Right renal cortex interstitium (tissue), 3 donors: ENCODE measurements at places on chromosomes 2 and 18.
A peak's percentile ranks its signal among the peaks of the same experiment; 100 is the strongest.

- no peak for DNase-seq
Measured at GRCh38 chr2:138034536-138034935, 70.3 kb downstream of the HNMT start.

GRCh38 chr2:134706587-134707329 lies 12.0 kb downstream of the TMEM163 start:
- DNase-seq: no peak

DNA sequence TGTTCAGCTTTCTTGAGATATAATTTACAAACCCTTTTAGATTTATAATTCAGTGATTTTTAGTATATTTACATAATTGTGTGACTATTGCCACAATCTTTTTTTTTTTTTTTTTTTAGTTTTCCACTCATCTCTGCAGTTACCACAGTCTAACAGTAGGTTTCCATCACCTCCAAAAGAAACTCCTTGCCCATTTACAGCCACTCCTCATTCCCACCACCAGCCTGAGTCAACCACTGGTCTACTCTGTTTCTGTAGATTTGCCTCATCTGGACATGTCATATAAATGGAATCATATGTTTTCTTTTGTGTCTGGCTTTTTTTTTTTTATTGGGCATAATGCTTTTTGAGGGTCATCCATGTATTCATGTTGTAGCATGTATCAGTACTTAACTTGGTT lies 16.1 kb downstream of the MTX2 start:
- no peak for DNase-seq

DNA sequence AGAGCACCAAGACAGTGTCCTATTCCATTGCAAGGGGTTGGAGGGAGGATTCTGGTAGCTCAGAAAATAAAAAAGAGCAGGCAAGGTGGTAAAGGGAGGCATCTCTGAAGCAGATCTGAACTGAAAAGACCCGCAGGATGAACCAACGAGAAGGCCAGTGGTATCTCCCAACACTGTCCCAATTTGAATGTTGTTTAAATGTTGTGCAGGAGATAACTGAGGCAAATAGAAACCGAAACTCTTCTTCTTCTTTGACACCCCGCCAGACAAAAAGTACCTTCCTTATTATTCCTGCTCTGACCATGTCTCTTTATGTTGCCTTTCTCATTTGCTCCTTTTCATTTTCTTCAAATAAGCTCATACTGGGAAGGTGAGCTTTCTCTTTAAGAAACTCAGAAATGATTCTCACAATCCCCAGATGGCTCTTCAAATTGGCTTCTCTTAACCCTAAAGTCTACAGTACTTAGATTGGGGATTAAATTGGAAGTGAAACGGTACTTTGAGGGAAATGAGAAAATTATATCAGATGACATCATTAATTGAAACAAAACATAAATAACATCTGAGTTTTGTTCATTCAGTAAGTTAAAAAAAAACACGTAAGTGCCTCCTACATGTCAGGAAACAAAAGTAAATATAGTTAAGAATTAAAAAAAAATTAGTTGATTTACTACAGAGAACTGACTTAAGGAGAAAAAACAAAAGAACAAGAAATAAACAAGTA lies 143.6 kb downstream of the WDPCP start:
- no peak for DNase-seq

- no peak for DNase-seq
Measured at GRCh38 chr2:121567957-121568409, 37.3 kb downstream of the RNU4ATAC start.

DNA sequence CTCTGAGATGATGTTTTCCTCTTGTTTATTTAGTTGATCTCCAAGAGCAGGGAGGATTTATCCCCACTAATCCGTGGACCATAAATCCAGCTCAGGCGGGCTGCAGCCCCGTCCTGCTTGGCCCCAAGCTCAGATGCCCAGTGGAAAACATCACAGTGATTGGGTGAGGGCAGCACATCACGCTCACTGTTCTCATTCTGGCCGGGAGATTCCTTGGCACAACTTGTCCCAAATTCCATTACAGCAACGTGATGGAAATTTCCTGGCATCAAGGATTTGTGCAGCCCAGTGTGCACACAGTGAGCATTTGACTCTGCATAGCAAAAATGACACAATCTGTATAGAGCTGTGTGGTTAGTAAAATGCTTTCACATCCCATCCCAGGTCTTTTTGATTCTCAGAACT lies 96.8 kb downstream of the VAPA start:
- no peak for DNase-seq

GRCh38 chr2:56812432-56812831 lies 628.6 kb downstream of the CCDC85A start:
- no peak for DNase-seq

DNA sequence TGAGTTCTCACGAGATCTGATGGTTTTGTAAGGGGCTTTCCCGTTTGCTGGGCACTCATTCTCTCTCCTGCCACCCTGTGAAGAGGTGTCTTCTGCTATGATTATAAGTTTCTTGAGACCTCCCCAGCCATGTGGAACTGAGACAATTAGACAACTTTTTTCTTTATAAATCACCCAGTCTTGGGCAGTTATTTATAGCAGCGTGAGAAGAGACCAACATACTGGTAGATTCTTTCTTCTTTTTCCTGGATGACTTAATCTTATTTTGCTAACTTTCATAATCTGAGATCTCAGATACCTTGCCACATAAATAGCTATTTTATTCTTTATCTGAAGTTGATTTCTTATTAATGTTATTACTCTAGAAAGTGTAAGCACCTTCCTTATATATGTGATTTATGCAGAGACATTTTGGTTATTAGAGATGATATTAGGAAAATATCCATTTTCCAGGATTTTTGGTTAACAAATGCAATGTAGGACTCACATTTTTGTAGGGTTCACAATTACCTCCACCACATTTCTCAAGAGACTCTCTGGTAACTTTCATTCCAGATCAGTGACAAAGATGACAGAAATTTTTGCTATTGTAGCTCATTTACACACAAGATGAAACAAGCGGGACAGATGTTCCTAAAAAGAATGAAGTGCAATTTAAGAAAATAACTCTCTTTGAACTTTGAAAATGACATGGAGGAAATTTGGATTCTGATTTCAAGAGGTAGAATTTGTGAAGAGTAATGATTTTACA lies 97.9 kb upstream of the RND3 start:
- DNase-seq: no peak

DNA sequence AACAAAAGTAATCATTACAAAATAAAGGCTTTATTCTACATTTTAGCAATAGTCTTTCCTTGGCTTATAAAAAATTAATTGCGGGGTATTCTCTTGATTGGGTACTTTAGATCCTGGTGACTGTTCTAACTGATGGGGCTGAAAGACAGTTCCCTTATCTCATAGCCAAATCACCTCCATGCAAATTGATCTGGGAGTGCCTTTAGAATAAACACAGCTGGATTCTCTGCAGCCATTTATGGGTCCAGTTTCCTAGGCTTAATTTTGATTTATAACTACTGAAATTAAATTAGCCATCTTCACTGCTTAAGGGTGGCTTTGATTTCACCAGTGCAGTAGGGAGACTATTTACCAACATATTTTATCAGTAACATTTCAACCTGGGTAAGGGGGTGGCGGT lies 337.1 kb downstream of the NRXN1 start:
- no peak for DNase-seq

DNA sequence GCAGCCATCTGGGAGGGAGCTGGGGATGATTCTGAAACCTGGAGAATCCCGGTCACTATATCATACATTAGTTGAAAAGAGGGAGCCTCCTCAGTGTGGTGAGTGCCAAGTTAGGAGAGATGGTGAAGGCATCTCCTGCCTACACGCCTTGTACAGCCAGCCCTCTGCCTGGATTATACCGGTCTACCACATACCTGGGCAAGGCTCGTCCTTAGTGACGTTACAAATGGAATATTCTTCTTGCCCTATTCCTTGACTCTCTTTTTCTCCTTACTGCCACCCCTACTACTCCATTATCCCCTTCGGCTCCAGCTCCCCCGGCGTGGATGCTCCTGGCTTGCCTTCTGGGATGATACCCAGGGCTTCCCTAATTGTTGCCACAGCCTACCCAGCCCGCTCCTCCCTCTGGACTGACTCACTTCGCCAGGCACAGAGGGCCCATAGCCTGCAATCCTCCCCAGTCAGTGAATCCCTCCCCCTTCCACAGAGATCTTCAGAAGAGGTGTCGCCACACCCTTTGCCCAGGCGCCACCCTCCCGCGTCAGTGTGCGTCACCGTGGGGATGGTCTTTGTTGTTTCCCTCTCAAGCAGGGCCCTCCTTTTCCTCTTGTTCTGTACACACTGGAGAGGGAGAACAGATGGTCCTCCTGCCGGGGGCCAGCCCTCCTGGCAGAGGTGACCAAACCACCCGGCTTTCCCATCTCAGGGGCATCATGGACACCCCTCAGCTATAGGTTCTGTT lies 115.2 kb upstream of the EPAS1 start:
- DNase-seq: no peak

- peak; percentile 37 for DNase-seq
Measured at GRCh38 chr2:36356990-36357846, 1.6 kb downstream of the CRIM1 start.

DNA sequence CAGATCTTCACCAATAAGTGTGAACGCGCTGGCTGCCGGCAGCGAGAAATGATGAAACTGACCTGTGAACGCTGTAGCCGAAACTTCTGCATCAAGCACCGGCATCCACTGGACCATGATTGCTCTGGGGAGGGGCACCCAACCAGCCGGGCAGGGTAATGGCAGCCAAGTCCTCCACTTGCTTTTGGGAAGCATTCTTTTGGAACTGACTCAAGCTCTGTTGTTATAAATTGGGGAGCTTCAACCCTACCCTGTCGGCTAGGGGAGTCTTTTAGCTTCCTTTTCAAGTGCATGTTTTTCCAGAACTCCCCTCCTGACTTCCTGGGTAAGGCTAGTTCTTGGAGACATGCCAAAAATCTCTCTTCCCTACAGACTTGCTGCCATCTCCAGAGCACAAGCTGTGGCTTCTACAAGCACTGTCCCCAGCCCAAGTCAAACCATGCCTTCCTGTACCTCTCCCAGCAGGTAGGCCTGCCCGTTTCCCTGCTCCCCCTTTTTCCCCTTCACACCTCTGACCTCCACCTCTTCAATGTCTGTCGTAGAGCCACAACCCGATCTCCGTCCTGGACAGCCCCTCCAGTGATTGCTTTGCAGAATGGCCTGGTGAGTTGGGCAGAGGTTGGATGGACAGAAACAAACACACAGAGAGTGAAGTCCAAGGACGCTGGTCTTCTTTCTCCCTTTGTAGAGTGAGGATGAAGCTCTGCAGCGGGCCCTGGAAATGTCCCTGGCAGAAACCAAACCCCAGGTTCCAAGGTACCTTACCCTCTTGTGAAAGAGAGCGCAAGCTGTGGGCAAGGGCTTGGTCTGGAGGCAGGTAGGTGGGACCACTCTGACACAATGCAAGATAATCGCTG lies 1.5 kb downstream of the ZFAND2B start:
- DNase-seq: no peak

- DNase-seq: no peak
Measured at GRCh38 chr2:196530910-196531309, 108.6 kb upstream of the CCDC150 start.

DNA sequence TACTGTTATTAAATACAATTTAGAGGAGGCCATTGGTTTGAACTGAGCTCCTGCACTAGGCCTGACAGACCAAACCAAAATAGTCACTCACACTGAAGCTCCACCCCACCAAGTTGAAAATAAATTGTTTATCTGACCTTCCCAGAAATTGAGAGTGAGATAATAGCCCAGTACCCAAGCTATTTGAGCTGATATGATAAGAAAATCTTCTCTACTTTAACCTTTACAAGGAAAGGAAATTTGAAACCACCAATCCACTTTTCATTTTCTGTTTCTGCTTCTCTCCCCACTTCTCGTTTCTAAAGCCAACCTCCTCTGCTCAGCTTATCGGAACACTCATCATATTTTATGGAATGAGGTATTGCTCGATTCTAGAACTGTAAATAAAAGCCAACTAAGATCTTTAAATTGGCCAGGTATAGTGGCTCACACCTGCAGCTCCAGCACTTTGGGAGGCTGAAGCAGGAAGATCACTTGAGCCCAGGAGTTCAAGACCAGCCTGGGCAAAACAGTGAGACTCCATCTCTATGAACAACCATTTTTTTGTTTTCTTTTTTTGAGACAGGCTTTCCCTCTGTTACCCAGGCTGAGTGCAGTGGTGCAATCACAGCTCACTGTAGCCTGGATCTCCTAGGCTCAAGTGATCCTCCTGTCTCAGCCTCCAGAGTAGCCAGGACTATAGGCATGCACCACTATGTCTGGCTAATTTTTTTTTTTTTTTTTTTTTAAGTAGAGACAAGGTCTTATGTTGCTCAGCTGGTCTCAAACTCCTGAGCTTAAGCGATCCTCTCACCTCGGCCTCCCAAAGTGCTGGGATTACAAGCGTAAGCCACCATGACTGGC lies 13.3 kb upstream of the GALM start:
- no peak for DNase-seq

GRCh38 chr2:10413991-10414451 lies 34.1 kb downstream of the ODC1 start:
- DNase-seq: no peak

DNA sequence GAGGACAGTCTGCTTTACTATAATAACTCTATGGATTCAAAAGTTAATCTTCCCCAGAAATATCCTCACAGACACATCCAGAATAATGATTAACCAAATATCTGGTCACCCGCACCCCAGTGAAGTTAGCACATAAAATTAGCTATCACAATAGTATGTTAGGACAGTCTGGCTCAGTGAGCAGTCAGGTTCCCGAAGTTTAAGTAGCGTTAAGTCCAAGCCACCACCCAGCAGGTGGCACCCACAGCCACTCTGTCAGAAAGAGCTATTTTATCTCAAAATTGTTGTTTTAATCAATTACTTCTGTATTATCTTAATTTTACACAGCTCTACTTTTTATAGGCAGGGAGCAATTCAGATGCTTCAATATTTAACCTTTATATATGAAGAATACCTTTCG lies 537.5 kb downstream of the MBD2 start:
- DNase-seq: no peak

DNA sequence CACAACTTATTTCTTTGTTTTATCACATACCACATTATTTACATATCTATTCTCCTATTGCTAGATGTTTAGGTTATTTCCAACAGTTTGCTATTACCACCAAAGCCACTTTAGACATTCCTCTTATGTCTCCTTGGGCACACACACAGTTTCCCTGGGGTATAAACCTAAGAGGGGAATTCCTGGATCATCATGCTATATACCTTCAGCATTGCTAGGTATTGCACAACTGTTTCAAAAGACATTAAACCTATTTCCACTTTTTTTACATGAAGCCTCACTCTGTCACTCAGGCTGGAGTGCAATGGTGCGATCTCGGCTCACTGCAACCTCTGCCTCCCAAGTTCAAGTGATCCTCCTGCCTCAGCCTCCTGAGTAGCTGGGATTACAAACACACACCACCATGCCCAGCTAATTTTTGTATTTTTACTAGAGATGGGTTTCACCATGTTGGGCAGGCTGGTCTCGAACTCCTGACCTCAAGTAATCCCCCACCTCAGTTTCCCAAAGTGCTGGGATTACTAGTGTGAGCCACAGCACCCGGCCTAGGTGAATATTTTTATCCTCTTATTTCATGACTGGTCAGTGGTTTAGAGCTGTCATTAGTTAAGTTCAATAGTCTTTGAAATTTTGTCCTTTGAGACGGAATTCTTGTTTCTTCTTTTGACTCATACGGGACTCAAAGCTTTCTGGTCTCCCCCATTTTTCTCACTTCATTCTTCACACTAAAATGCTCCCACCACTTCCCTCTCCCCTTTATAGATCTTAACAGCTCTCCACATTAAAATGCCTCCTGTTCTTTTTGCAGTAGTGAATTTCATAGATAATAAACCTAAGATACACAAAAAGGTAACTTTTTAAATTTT lies 30.3 kb downstream of the SULT1C4 start:
- DNase-seq: no peak
